ENCODE measurements at places on chromosomes 1 and 21.

- peaks cover 91% of the 10 kb centered on the region for H3K36me3 ChIP-seq
- H3K27ac ChIP-seq: peak overlapping the region; percentile 4
- peaks cover 28% of the 10 kb centered on the region for H3K4me1 ChIP-seq
- DNase-seq: peak; percentile 85
- H3K4me3 ChIP-seq: no peak overlapping the region
Measured at GRCh38 chr1:21869620-21870121, 57.6 kb downstream of the LDLRAD2 start.

GRCh38 chr1:213135572-213135971 is 84.5 kb downstream of the RPS6KC1 start:
- no peak overlapping the region for H3K4me3 ChIP-seq
- H3K27me3 ChIP-seq: no peaks in the 10 kb centered on the region

DNA sequence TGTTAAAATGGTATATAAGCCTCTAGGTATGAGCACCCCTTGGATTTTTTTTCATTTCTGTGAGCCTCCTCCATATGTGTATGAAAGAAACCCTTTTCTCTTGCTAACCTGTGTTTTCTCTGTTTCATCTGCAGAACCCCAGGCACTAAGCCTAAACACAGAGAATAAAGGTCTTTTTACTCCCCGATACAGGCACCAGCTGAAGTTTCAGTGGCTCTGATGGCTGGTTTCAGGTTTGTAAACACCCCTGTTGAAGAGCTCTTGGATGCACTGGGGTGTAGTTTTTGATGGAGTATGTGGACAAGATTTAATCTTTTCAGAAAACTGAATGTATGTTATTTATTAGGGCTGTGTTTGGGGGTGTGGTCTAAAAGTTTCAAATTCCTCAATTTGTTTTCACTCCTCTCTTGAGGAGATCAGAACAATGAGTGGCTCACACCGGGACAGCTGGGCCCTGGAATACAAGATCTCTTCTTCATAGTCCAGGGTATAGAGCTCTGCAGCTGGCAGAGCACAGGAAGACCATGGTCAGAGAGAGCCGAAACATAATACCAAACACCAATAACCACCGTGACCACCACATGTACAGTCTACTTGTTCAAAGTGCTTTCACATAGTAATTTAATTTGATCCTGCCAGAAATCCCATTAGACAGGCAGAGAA is 50.2 kb upstream of the VTCN1 start:
- no peak for DNase-seq
- no peaks in the 10 kb centered on the region for H3K36me3 ChIP-seq
- no peaks in the 10 kb centered on the region for H3K4me1 ChIP-seq
- peaks cover 12% of the 10 kb centered on the region for H3K27me3 ChIP-seq

- H3K4me1 ChIP-seq: no peaks in the 10 kb centered on the region
- no peak overlapping the region for H3K27ac ChIP-seq
- DNase-seq: no peak
- no peaks in the 10 kb centered on the region for H3K27me3 ChIP-seq
Measured at GRCh38 chr1:80250573-80251168, 1244.1 kb upstream of the ADGRL4 start.

DNA sequence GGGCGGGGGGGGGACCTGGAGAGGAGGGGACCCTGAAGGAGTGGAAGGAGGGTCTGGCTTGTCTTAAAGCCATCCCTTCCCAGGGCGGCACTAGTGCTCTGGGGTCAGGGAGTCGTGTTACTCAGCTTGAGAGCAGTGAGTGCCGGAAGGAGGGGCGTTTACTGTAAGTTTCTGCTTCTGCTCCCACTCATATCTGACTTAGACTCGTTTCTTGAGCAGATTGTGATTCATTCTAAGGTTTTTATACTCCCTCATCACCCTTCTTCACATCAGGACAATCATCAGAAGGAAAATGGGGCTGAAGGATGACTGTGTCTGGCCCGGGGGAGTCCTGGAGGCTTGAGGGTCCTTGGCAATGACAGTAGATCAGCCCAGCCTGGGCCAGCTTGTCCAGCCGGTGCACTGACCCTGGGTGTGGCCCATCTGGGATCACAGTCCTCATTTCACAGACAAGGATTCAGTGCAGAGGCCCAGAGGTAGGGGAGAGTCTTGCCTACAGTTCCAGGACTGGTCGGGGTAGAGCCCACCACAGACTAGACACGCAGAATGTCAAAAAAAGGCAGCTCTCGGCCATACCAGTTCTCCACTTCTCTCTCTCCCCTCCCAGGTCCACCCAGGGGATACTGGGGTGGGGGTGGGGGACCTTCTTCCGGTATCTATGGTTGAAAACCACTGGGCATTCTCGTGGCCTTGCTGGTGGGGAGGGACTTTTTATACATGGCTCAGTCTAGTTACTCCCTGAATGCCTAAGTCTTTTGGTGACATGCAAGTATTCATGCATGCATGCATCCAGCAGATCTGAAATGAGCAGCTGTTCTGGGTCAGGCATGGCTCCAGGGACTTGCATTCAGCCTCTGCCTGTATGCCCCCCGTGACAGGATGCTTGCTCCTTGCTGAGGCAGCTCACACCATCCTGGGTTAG is 5.1 kb downstream of the TNFRSF8 start:
- H3K4me1 ChIP-seq: peaks cover 12% of the 10 kb centered on the region
- DNase-seq: peak; percentile 65
- H3K27ac ChIP-seq: no peak overlapping the region
- peaks cover 33% of the 10 kb centered on the region for H3K27me3 ChIP-seq
- H3K4me3 ChIP-seq: no peak overlapping the region
- no peaks in the 10 kb centered on the region for H3K36me3 ChIP-seq

DNA sequence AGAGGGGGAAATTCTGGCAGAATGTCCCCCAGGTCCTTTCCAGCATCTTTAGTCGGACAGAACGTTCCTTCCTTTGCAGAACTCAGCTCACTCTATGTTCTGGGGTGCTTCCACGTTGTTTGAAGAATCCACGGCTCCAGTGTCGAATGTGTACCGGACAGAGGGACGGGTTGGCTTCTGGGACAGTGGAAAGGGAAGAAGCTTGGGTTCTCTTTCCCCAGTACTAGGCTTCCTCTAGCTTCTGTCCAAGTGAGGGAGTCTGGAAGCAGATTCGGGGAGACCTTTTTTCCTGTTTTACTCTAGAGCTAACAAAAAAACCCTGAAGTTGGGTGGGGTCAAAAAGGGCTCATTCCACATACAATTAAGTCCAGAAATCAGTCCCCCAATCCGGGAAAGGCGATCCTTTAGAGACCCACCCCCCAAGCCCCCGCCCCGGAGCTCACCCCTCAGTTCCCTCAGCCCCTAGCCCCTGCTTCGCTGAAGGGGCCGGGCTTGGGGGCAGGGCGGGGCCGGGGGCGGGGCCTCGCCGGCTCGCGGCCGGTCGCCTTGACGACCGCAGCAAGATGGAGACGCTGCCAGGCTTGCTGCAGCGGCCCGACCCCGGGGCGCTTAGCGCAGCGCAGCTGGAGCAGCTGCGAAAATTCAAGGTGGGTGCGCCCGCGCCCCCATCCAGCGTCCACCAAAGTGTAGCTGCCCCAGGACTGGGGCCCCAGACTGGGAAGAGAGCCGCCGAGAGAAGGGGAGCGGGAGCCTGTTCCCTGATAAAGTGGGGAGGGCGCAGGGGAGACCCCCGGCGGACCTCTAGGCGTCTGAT is at the start of gene RIIAD1:
Gene RIIAD1, plus strand, starts transcription at position 549 of the 814 bp plus-strand sequence. Its CDS starts 15 bp downstream, at position 564.
- no peak within 1 kb of the TSS for H3K27ac ChIP-seq
- peak within 1 kb of the TSS; percentile 52 for H3K4me3 ChIP-seq

- H3K4me3 ChIP-seq: no peak overlapping the region
- no peak overlapping the region for H3K27ac ChIP-seq
- H3K27me3 ChIP-seq: peaks cover 58% of the 10 kb centered on the region
- no peaks in the 10 kb centered on the region for H3K4me1 ChIP-seq
- DNase-seq: no peak
- H3K36me3 ChIP-seq: no peaks in the 10 kb centered on the region
Measured at GRCh38 chr1:18058206-18058921, 49.2 kb upstream of the IGSF21 start.

- peaks cover 32% of the 10 kb centered on the region for H3K36me3 ChIP-seq
- no peak overlapping the region for H3K27ac ChIP-seq
- H3K4me3 ChIP-seq: no peak overlapping the region
Measured at GRCh38 chr1:45014321-45015028, 2.4 kb downstream of the UROD start.
